Left renal pelvis (tissue), 4 donors: ENCODE measurements at places on chromosomes 12 and 14. TPM values are rescaled to one million over a fixed set of nuclear protein-coding genes. Genes with fewer than 3 reads are reported as not detected.

Gene CDK2
- polyA plus RNA-seq = 71.3 TPM

GRCh38 chr12:12686925-12687324, 9.1 kb downstream of the GPR19 start:
- no peak for DNase-seq

GRCh38 chr12:13005649-13006048, 5.6 kb upstream of the HEBP1 start:
- DNase-seq = no peak

Gene MGAT2
- 8.1 TPM for polyA plus RNA-seq

GRCh38 chr14:26427097-26427496, 170.7 kb downstream of the NOVA1 start:
- DNase-seq = no peak
